ENCODE measurements at places on chromosomes 2 and 18.

DNA sequence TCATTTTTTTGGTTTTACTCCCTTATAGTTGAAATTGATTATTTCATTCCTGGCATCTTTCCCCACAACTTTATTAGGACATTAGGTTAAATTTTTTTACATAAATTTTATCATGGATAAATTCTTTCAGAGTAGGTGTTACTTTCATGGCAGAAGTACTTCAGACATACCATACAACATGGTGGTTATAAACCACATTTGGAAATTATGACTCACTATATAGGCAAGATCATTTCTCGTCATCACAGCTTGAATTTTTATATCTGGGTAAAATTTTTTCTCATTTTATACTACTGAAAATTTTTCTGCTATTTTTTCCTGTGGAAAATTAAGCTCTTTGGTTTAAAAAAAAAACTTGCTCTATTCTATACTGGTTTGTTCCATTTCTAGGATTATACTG is 111.9 kb upstream of the COL5A2 start:
- DNase-seq: no peak

DNA sequence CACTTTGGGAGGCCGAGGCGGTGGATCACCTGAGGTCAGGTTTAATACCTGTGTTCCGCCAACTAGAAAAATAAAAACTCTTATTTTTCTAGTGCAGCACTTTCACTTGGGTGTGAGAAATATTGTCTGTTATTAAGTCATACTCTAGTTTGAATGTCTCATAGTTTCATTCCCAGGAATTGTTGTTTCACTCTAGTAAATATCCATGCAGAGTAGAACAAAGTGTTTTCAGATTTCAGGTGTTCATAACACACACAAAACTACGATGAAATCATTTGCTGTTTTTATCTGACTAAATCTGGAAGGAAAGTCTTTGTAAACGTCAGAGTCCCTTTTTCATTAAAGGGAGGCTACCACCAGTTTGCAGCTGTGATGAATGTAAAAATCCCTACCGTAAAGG is 4.0 kb downstream of the FAM117B start:
- DNase-seq: no peak

GRCh38 chr2:171762879-171763573 is 75.8 kb downstream of the DYNC1I2 start:
- DNase-seq: no peak

DNA sequence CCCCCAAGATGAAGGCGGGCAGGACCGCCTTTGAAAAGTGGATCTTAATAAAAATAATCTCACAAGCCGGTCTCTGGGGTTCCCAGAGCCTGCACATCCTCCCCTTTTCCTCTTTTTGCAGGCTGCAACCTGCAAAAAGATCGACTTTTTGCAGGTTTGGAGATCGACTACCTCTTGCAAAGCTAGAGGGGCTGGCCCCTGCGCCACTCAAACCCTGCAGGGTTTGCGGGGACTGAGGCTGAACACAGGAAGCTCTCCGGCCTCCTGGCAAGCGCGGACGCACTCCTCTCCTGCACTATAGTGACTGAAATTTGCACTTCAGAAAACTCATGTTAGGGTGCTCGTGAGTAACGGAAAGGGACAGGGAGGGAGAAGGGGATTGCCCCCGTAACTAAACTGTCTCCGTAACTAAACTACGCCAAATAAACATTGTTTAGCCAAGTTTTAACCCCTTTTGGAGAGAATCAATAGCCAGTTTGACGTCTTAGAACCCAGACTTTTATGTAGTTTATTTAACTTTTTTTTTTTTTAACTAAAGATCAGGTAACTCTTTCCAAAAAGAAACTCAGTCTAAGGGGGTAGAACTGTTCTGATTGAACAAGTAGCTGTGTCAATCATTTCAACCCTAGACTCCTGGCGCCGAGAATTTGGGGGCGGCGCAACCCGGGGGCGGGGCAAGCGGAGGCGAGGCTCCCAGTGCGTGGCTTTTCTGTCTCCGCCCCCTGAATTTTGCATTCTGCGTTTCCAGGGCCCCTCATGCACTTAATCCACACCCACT is 2.5 kb downstream of the IGFBP5 start:
- DNase-seq: peak; percentile 55

- no peak for DNase-seq
Measured at GRCh38 chr2:70964133-70964532, 14.3 kb upstream of the ANKRD53 start.

DNA sequence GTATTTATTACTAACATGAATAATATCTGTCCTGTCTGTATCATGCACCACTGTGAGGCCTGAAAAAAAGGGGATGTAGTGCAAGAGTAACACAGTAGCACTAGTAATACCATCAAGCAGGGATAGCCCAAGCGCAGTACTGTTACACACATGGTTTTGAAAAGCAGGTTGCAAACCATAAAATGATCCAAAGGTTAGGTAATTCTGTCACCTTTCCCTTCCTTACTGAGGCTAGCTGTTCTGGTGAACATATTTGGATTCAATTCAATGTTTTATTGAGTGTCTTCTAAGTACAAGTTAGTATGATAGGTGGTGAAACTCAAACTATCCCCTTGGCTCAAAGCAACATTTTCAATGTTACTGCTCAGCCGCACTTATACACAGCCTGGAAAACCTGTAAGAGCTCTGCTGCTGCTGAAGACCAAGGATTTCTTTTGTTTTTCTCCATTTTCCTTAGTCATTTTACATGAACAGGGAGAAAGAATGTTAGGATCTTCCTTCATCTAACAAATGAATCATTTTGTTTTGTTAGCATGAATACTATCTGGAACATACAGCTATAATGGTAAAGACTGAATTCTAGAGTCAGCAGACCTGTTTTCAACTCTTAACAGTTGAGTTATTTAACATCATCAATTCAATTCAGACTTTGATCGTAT is 102.5 kb upstream of the ITPRID2 start:
- DNase-seq: no peak

- DNase-seq: no peak
Measured at GRCh38 chr18:3104190-3105054, 91.5 kb upstream of the LPIN2 start.

- no peak for DNase-seq
Measured at GRCh38 chr2:86025229-86025820, 80.4 kb downstream of the POLR1A start.

- no peak for DNase-seq
Measured at GRCh38 chr2:230811508-230811907, 53.2 kb upstream of the ITM2C start.

GRCh38 chr18:35043207-35043606 is 2.0 kb downstream of the MAPRE2 start:
- DNase-seq: no peak

DNA sequence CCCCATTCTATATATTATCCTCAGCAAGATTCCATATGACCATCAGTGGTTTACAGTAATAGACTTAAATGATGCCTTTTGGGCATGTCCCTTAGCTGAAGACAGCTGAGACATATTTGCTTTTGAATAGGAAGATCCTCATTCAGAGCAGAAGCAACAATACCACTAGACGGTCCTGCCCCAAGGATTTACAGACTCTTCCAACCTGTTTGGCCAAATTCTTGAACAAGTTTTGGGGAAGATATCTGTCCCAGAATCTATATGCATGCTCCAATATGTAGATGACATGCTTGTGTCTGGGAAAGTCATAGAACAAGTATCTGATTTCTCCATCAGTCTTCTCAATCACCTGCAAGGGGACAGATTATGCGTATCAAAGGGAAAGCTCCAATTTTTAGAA is 137.1 kb upstream of the RMP24 start:
- no peak for DNase-seq

DNA sequence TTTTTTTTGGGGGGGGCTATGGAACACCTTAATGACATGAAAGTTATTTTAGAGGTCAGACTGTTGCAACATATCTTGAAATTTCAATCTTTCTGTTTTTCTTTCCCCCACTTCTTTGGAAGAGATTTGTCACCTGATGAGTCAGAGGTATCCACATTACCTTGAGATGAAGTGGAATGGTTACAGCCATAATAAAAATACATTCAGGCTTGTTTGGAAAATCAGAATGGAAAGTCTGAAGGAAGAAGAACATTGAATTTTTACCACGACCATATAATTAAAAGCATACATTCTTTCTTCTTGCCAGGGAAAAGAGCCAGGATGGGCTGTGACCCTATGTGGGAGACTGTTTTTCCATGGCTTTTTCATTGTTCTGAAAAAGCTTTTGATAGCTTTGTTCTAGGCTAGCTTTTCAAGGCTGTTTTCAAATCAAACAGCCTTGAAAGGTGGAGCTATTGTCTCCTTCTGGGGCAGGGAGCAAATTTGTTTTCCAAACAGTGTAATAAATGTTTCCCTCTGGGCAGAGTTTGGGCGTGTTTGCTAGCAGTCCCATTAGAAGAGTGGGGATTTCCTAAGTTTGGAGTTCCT is 2.3 kb upstream of the GTF3C3 start:
- no peak for DNase-seq

DNA sequence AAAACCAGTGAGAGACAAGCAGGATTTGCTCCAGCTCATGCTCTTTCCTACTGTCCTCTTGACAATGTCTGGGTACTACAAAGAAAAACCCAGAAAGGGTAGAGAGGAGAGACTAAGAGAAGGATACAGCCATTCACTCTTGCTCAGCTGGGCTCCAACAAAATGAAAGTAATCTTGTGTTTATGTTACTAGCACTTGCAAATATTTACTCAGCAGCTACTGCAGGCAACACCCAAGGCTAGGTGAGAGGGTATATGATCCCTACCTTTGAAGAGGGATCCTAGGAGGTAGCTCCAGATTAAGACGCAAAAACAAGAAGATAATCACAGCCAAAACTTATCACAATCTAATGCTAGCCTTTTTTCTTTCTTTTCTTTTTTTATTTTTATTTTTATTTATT is 329.6 kb upstream of the ACVR2A start:
- DNase-seq: no peak

DNA sequence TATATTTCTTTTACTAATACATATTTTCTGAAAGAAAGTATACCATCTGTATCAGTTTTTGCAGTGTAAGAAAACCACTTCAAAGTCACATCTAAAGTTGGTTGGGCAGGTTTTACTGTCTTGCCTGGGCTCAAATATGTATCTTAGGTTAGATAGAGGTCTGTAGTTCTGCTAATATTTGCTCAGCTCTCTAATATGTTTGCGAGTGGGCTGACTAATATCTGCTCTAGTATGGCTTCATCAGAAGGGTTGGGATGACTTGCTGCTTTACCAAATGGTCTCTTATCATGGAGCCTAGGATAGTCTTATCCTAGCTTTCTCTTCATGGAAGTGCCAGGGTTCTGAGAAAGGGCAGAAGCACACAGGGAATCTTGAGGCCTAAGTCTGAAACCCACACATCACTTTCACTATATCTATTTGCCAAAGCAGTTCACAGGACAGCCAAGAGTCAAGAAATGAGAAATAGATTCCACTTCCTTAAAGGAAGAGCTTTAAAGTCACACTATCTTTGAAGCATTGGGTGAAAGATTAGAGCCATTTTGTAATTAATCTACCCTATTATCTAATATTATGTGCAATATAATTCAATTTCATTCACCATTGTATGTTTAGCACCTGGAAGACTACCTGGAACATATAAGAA is 610.0 kb downstream of the KCNJ3 start:
- DNase-seq: no peak

DNA sequence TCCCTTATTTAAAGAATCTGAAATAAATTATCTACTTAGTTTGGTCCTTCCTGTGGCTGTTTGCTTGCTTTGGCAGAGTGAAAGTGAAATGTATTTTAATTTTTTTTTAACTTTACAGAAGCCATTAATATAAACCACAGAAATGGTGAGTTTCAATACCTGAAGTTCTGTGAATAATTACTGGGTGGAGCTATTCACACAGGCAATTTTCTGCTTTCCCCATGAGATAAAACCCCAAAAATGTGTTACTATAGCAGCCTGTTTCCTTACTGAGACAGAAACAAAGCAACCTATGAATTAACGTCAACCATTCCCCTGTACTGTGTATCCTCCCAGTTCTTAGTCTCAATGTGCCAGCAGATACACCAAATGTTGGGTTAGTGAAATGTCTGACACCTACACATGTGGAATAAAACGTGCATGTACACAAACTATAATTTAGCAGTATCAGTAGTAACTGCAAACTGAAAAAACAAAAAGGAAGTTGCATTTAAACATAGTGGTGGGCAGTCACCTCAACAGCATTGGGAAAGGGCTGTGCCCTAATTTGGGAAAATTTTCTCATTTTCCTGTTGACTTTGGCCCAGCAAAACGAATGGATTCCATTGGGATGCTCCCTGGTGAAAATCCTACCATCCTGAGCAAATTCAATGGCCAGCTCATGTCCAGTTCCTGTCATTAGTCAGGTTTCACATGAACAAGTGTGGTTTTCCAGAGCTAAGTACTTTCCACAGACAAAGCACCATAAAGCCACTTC is 73.1 kb upstream of the RMDN2 start:
- DNase-seq: no peak

GRCh38 chr2:85999061-85999831 is 106.4 kb downstream of the POLR1A start:
- DNase-seq: no peak

DNA sequence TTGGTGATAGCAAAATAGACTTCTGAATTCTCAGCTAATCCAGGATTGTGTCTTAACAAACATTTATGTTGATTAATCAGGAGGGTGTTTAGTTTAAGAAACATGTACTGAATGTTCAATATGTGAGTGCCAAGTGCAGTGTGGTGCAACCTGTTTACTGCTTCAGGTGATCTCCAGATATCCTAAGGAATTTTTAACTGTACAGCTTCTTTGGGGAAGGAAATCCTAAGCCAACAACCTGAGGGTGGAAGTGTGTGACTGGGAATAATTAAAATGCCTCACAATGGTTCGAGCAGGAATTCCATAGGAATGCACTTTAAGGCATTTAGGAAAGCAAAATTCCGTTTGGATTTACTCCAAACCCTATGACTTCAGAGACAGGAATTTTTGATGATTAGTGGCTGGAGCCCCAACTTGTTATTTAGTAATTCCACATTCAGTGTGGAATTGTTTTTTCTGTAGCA is 16.4 kb downstream of the CRIM1 start:
- no peak for DNase-seq

GRCh38 chr2:168316073-168316440 is 68.7 kb upstream of the STK39 start:
- no peak for DNase-seq

DNA sequence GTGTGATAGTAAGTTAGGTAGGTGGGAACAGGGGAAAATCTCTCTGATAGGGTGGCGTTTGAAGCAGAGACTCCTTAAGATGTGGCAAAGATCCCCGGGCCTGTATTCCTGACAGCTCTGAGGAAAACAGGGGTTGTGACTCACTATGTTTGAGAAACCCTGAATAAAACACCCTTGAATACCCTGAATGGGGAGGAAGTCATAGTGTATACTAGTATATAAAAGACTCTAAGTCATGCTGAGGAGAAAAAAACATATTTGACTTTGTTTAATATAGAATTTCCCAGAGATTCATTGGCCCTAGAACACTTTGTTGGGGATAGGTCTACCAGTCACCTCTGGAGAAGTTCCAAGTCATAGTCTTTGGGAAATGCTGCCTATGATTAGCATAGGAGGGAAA is 590.9 kb downstream of the IRS1 start:
- DNase-seq: no peak

GRCh38 chr18:48728204-48728833 is 189.5 kb downstream of the CTIF start:
- no peak for DNase-seq

DNA sequence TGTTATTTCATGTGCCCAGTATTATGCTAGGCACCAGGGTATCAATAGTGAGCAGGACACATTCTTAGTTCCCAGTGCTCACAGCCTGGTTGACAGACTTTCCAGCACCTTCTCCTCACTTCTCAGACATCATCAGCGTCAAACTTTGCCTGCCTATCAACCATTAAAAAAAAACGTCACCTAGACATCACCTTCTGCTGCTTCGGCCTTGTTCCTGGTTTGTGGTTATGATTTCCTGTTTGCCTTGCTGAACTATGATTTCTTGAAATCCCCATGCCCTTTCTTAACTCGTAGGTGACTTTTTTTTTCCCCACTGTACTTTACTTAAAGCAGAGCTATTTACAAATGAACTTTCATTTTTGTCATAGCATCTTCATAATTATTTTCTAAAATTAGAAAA is 60.4 kb upstream of the NABP1 start:
- DNase-seq: no peak
